ENCODE measurements at places on chromosomes 6 and 20.

DNA sequence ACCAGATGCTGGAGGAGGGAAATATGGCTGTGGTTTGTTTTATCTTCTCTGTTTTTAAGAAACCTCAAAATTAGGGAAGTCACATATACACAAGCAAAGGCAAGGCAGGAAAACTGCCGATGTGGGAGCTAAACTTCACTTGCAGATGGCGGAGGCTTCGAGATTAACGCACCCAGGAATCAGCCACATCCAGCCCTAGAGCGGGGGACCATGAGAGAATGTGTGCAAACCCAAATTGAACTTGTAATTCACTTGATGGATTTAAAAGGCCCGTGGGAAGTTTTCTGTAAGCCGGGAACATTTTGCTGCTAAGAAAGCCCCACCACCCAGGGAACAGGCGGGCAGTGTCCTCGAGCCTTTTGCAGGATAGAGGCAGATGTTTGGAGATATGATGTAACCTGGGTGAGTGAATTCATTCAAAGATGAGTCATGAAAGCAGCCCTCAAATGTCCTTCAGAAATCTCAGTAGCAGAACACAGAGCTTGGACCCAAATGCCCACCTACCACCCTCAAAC lies 39.9 kb downstream of the PREX1 start:
- DNase-seq: peak; percentile 24

GRCh38 chr6:39924283-39924682 lies 10.0 kb downstream of the MOCS1 start:
- no peak for DNase-seq

DNA sequence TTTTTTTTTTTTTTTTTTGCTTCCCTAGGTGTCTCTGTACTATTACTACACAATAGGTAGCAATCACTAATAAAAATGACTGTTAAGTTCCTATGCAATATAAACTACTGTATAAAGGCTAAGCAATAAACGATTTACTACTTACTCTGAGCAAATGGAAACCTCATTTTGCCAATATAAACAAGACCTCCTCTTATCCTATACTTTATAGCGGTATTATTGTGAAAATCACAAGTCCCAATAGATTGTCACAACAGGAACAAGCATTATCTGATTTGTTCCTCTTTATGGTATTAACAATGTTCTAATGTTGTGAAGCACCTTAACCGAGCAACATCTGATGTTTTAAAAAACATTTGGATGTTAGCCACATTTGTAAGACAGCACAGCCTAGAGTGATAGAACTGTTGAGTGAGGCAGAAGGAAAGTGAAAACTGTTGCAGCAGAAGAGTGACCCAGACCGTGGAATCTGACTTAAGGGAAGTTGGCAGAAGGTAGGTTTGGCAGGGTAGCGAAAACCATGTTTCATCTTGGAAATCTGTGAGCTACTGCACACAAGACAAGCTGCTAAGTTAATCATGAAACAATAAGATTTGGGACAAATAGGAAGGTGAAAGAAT lies 94.2 kb downstream of the MYLK4 start:
- DNase-seq: no peak

DNA sequence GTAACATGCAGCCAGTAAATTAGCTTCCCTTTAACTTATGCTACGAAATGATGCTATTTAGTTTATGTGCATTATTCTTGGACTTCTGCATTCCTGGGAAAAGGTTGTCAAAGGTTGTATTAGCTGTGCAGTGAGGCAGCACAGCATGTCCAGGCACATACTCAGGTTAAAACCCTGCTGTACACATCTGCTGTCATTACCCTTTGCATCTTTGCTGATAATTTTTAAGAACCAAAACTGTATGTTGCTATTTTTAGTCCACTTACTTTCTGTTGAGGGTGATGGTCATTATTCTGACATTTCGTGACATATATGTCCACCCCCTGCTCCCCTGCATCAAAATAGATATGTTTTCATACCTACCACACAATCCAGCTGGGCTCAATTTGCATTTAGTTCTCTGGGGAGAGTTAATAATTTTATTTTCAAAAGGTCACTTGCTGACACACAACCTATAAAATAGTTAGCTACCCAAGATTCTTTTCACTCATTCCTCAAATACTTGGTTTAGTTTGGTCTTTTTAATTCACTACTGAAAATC lies 142.5 kb upstream of the SPACA1 start:
- DNase-seq: no peak

GRCh38 chr20:51456511-51457509 lies 85.7 kb downstream of the NFATC2 start:
- peak; percentile 93 for DNase-seq

DNA sequence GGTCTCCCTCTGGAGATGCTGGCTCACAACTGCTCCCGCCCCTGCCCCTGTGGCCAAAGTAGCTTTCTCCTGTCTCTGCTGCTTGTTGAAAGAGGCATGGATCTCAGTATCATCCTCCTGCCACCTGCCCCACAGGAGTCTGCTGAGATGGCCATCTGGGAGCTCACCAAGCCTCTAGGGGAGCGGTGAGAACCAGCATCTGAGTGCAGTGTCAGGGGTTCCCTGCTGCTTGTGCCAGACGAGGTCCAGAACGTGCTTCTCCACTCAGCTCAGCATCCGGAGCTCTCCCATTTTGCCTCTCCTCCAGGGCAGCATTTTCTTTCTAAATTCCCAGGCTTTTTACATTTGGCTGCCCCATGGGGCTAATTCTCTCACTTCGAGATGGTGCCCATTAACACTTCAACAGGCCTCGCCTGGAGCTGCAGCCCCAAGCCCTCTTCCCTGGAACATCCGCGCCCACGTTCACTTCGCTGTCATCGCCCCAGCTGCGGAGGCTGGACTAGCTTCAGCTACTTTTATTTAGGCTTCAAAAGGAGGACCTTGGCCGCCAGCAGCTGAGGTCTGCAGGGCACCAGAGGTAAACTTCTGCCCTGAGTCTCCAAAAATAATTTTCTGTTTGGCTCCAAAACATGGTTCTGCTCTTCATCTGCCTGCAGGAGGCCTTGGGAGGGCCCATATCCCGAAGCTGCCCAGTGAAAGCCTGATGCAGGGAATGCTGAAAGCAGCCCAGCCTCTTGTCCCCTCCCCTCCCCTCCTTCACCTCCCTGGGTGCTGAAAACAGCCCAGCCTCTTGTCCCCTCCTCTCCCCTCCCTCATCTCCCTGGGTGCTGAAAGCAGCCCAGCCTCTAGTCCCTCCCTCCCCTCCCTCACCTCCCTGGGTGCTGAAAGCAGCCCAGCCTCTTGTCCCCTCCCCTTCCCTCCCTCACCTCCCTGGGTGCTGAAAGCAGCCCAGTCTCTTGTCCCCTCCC lies 25.2 kb upstream of the MLN start:
- DNase-seq: no peak

Measured in AG09319 (cell line).